Ascending aorta (tissue), 2 donors: ENCODE measurements at places on chromosomes 16 and 17. TPM values are rescaled to one million over a fixed set of nuclear protein-coding genes. Genes with fewer than 3 reads are reported as not detected.

MRC2 gene
- total RNA-seq = 147 TPM

SLFN12L gene
- not detected for total RNA-seq

ADORA2B gene
- total RNA-seq = not detected

HBA1 gene
- total RNA-seq = 585 TPM

GRCh38 chr17:57544834-57545463, 200.2 kb downstream of the CCDC182 start:
- no peak for DNase-seq
- H3K36me3 ChIP-seq = no peaks in the 10 kb centered on the region
- H3K4me1 ChIP-seq = no peaks in the 10 kb centered on the region
- no peaks in the 10 kb centered on the region for H3K27me3 ChIP-seq
- H3K27ac ChIP-seq = no peak overlapping the region

DNA sequence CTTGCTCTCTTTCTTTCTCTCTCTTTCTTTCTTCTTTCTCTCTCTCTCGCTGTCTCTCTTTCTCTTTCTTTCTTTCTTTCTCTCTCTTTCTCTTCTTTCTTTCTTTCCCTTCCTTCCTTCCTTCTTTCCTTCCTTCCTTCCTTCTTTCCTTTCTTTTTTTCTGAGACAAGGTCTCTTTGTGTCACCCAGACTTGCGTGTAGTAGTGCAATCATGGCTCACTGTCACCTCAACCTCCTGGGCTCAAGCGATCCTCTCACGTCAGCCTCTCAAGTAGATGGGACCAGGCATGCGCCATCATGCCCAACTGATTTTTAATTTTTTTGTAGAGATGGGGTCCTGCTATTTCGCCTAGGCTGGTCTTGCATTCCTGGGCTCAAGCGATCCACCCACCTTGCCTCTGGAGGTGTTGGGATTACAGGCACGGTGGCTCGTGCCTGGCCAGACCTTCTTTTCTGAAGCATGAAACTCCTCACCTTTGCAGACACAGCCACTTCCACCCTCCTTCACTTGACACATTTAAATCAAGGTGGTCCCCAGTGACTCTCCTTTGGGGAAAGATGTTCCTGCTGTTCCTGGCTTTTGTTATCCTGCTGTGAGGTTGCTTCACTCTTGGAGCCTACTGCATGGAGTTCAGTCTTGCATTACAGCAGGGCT, 26.8 kb upstream of the NKD1 start:
- H3K27me3 ChIP-seq = no peaks in the 10 kb centered on the region
- no peak overlapping the region for H3K4me3 ChIP-seq
- H3K27ac ChIP-seq = no peak overlapping the region
- DNase-seq = peak; percentile 2
- no peaks in the 10 kb centered on the region for H3K36me3 ChIP-seq
- H3K4me1 ChIP-seq = no peaks in the 10 kb centered on the region

DNA sequence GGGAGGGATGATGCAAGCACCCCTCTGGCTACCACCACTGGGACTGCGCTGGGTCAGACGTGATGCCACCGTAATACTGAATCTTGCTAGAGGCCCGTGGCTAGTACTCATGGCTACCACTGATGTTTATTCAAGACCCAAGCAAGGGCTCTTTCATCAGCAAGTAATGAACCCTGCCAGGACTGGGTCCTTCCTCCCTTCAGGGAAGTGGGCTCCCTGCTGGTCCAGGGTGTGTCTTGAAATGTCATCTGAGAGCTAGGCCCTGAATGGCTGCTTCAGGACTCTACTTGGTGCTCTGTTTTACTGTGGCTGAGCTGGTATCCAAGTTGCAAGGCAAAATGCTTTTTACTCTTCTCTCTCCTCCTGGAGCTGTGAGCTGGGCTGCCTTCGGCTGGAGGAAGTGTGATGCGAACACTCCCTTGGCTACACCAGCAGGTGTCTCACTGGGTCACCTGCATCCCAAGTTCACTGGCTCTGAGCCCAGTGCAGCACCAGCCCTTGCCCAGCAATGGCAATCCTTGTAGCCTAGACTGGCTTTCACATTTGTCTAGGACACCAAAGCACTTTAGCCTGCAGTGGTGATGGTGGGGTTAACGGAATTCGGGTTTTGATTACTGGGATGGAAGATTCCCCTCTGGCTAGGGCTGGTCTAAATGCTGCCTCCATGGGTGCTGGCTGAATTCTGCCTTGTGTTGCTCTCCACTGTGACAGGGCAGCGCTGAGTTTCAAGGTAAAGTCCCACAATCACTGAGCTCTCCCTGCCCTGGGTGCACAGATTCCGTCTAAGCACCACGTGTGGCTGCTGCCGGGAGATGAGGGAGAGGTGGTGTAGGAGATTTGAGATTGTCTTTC, 98.6 kb downstream of the USP22 start:
- H3K4me3 ChIP-seq = no peak overlapping the region
- no peaks in the 10 kb centered on the region for H3K27me3 ChIP-seq
- H3K27ac ChIP-seq = no peak overlapping the region
- no peaks in the 10 kb centered on the region for H3K36me3 ChIP-seq
- DNase-seq = no peak

DNA sequence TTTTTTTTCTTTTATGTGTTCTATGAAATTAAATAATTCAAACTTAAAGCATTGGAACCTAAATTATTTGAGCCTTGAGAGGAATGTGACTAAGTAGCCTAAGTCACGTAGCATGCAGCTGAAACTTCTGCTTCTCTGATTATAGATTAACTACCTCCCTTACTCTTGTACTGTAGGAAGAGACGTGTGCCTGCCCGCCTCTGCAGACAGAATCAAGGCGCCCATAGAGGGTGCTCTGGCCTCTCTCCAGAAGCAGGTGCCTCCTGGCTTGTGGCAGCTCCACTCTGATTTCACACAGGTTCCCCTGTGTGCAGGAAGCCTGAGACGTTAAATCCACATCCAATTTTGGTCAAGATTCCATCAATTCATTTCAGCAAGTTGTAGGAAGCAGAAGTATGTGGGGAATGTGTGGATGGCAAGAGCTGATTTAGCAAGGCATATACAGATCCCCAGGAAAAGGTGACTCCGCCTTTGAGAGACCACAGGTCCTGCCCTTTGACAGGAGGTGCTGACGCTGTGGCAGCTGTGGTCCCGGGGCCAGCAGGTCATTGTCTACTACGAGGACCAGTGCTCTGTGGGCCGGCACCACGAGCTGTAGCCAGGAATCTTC, 1418.8 kb downstream of the CDH11 start:
- no peaks in the 10 kb centered on the region for H3K4me1 ChIP-seq
- H3K36me3 ChIP-seq = no peaks in the 10 kb centered on the region

DNA sequence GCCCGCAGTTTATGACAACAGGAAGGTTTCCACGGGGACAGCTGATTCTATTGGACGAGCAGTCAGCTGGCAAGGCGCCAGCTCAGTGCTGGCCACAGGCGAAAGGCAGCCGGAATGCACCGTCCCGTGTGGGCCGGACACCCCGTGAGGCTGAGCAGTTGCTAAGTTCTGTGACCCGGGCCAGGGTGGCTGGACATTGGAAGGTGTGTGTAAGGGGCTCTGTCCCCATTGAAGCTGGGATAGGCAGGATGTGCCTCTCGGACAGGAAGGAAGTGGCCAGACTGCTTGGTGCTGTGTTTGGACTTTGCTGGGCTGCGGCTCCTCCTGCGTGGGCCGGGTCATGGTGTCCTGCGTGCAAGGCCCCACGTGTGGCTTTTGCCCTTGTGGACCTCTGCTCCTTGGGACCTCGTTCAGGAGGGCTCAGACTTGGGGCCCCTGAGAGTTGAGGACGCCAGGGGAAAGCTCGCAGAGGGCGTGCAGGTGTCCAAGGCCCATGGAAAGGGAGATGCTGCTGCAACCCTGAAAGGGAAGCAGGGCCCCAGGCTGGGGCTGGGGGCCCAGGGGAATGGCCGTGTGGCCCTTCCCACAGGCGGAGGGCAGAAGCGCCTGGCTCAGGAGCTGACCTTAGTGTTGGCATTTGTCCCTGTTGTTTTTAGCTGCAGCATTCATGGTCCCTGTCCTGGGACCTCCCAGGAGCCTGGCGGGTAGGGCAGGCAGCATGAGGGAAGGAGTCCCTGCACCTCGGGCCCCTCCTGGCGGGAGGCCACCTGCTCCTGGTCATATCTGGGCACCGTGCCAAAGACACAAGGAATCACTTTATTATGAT, 10.0 kb downstream of the BAIAP2 start:
- no peak overlapping the region for H3K4me3 ChIP-seq
- DNase-seq = no peak
- H3K27ac ChIP-seq = no peak overlapping the region
- H3K27me3 ChIP-seq = no peaks in the 10 kb centered on the region
- no peaks in the 10 kb centered on the region for H3K36me3 ChIP-seq
- peaks cover 6% of the 10 kb centered on the region for H3K4me1 ChIP-seq

- no peaks in the 10 kb centered on the region for H3K27me3 ChIP-seq
- H3K4me1 ChIP-seq = peaks cover 3% of the 10 kb centered on the region
- peaks cover 3% of the 10 kb centered on the region for H3K36me3 ChIP-seq
- no peak for DNase-seq
Observed at GRCh38 chr16:75402821-75403475, 30.4 kb downstream of the CFDP1 start.

DNA sequence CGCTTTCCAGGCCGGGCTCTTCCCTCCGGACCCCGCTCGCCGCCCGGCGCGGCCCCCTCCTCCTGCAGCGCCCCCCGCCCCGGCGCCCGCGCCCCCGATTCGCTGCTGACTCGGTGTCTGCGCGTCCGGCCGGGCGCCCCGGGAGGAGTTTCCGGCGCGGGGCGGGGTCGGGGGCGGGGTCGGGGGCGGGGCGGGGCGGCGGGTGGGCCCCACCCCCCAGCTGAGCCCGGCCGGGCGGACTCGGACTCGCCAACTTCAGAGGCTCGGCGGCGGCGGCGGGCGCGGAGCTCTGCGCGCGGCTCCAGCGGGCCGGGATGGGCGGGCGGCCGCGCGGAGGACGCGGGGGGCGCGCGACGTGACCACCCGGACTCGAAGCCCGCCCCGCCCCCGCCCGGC, at the start of gene METRNL:
Gene METRNL, plus strand, starts transcription at position 258 of the 396 bp plus-strand sequence. CDS start 207 bp downstream, outside the sequence.
- H3K4me1 ChIP-seq = peaks cover 36% of the 10 kb centered on the region
- H3K27ac ChIP-seq = peak within 1 kb of the TSS; percentile 92
- no peak for DNase-seq
- H3K36me3 ChIP-seq = no peaks in the 10 kb centered on the region
- no peaks in the 10 kb centered on the region for H3K27me3 ChIP-seq

- H3K4me3 ChIP-seq = no peak overlapping the region
- peaks cover 2% of the 10 kb centered on the region for H3K4me1 ChIP-seq
- no peaks in the 10 kb centered on the region for H3K36me3 ChIP-seq
- no peaks in the 10 kb centered on the region for H3K27me3 ChIP-seq
- H3K27ac ChIP-seq = no peak overlapping the region
Observed at GRCh38 chr17:34639706-34640425, 60.5 kb downstream of the TMEM132E start.

GRCh38 chr16:30996985-30997724, 12.1 kb downstream of the HSD3B7 start:
- no peak for DNase-seq
- H3K27ac ChIP-seq = peak overlapping the region; percentile 90
- H3K4me1 ChIP-seq = peaks cover 27% of the 10 kb centered on the region
- no peaks in the 10 kb centered on the region for H3K27me3 ChIP-seq
- H3K36me3 ChIP-seq = no peaks in the 10 kb centered on the region
